Activated CD8-positive, alpha-beta memory T cell treated with anti-CD3 and anti-CD28 coated beads for 1 hour (primary cell): ENCODE measurements at places on chromosomes 2 and 18.

- DNase-seq, result no peak
Measured at GRCh38 chr2:85589181-85589580, 5.0 kb downstream of the VAMP5 start.

GRCh38 chr2:42446503-42447271 lies 47.1 kb downstream of the KCNG3 start:
- no peak for DNase-seq

GRCh38 chr2:27086724-27087593 lies at the start of gene KHK:
Gene KHK (plus strand): TSS chr2:27086772. CDS start chr2:27087260, 488 bp downstream.
- no peak for DNase-seq

DNA sequence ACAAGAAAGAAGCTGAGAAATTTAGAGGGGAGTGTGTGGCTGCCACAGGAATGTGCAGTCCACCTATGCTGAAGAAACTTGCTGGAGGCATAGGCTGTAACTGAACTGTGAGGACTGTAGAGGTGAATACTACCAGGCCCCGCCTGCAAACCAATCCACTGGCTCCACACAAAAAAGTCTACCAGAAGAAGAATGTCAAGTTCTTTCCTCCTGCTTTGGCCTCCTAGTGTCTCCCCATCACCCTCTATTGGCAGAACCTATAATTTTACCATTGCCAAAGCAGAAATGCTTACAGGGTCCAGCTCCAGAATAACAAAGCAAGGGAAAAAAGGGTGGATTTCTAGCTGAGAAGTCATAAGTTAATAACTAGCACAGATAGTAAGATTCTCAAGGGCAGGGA lies 5.9 kb upstream of the ATP5MC3 start:
- no peak for DNase-seq

GRCh38 chr2:58762176-58762781 lies 521.2 kb upstream of the FANCL start:
- DNase-seq, result no peak
